ENCODE measurements at places on chromosomes 7 and 10. TPM values are rescaled to one million over a fixed set of nuclear protein-coding genes. Genes with fewer than 3 reads are reported as not detected.

Gene GIMAP6
- total RNA-seq = 8.0 TPM

Gene DYNC1I1
- 1.1 TPM for total RNA-seq

Gene SHTN1
- 13.1 TPM for total RNA-seq

Gene ITIH5
- total RNA-seq = 28.4 TPM

Gene ADCY1
- total RNA-seq = 5.7 TPM

Gene BICC1
- 30.3 TPM for total RNA-seq

Gene C10orf53
- total RNA-seq = not detected

Gene PHKG1
- 8.9 TPM for total RNA-seq

Gene IL2RA
- 0.30 TPM for total RNA-seq

Gene TRPV5
- total RNA-seq = 0.10 TPM

Gene RPEL1
- total RNA-seq = not detected

Gene TBXAS1
- total RNA-seq = 6.2 TPM

Gene HMX2
- total RNA-seq = not detected

Gene TMEM139
- 1.1 TPM for total RNA-seq

Gene EMX2
- 5.5 TPM for total RNA-seq

Gene AZGP1
- 39.4 TPM for total RNA-seq

Gene LIPF
- total RNA-seq = 0.10 TPM

Gene OR2A1
- total RNA-seq = 0.20 TPM

Gene EEPD1
- 12.2 TPM for total RNA-seq

Data from skin of body (tissue), 3 donors.